ENCODE measurements at places on chromosomes 5 and 9.

DNA sequence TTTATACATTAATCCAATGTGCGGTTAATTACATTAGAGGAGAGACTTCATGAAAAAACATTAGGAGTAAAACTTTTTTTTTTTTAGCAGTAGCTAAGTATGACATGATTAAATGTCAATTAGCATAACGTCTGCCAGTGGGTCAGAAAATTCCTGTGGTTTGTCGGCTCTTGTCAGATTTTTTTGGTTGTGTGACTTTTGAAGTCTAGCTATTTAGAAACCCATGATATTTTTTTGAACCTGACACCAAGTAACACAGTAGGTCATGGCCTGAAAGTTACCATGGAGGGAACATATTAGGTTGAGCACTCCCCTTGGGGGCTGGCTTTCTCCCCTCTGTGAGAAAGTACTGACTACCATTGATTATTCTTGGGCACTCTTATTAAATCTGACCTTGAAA, 84.8 kb upstream of the ALDH1A1 start:
- no peak for DNase-seq

DNA sequence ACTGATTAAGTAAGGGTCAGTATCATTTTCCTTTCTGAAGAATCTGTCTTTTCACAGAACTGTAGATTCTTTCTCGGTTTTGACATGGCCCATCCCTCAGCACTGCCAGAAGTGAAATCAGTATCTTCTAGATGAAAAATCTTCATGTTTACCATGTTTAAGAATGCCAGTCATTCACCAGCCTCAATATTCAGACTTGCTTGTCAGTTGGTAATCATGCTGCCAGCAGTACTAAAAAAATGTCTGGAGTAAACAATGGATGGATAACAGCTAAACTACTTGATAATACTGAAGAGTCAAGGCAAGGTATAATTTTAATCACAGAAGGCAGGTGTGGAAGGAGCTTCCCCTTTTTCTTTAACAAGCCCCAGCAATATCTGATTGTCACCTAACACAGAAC, 306.8 kb upstream of the DMAC1 start:
- DNase-seq = no peak

GRCh38 chr5:78339617-78340436, 20.6 kb upstream of the SCAMP1 start:
- DNase-seq = no peak

DNA sequence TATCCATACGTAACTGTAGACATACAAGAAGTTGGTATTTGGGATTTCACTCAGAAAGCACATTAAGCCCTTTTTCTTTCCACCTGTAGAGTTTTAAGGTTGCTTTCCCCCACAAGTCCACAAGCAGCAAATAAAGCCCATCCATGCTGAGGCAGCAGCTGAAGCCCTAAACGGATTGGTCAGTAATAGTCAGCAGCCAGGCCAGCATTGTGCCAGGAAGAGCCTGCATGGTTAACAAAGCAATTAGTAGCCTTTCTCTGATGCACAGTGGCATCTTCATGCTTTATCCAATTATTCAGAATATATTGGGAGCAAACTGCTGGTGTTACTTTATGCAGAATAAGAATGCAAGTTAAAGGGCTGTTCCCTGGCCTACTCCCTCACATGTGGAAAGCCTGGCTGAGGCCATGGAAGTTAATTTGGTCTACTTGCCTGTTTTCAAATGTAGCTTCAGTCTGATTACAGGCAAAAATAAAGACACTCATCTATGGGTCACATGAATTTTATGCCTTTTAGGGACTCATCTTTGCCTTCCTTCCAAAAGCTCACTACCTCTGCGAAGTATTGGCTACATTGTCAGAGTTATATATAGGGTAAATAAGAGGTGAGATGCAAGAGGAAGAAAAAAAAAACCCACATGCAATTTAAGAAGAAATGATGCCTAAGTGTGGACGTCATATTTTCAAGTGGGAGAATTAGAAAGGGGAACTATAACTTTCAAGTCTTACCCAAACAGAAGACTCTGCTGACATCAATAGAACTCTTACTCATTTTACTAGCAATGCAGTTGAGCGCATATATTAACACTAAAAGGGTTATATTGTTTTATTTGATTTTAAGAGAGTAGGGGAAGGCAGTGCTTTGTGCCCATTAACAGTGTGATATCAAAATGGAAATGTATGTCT, 15.9 kb downstream of the EBF1 start:
- no peak for DNase-seq

GRCh38 chr9:104604801-104605200, 626 bp downstream of the OR13C2 start:
- DNase-seq = no peak

GRCh38 chr9:91676046-91676445, 252.4 kb upstream of the NFIL3 start:
- no peak for DNase-seq

GRCh38 chr5:8685704-8686103, 816.8 kb downstream of the MTRR start:
- no peak for DNase-seq

All from activated CD4-positive, alpha-beta T cell treated with anti-CD3 and anti-CD28 coated beads, Interleukin-2, Interleukin-6, amounts not matched to agents 100 ng/mL and 50 ng/mL, durations not matched to agents 16 hours and 8 hours (primary cell).